ENCODE measurements at places on chromosomes 3 and 15.

GRCh38 chr3:138796761-138797160 is 38.0 kb downstream of the PIK3CB start:
- no peak for DNase-seq

- no peak for DNase-seq
Observed at GRCh38 chr3:57637391-57637790, 40.2 kb upstream of the ARF4 start.

GRCh38 chr3:128466840-128467541 is at the start of gene DNAJB8:
Gene DNAJB8 (minus strand): TSS chr3:128466890. CDS start chr3:128463245, 3,645 bp downstream.
- no peak for DNase-seq

GRCh38 chr3:105431200-105431599 is 64.5 kb downstream of the ALCAM start:
- no peak for DNase-seq

GRCh38 chr3:197320582-197320981 is 22.2 kb upstream of the DLG1 start:
- no peak for DNase-seq

- DNase-seq: no peak
Observed at GRCh38 chr3:97269202-97269601, 454.8 kb downstream of the EPHA6 start.

- DNase-seq: no peak
Observed at GRCh38 chr3:88092270-88092669, 33.2 kb downstream of the ZNF654 start.

GRCh38 chr3:150116196-150116595 is 145.5 kb upstream of the PFN2 start:
- no peak for DNase-seq

- DNase-seq: no peak
Observed at GRCh38 chr15:32908135-32908801, 190.5 kb downstream of the GREM1 start.

- no peak for DNase-seq
Observed at GRCh38 chr3:159186581-159186980, 384.7 kb downstream of the MFSD1 start.
